NCI-H2171 (cell line): ENCODE measurements at places on chromosomes 3 and 15.

GRCh38 chr3:51422211-51422610 lies 31.1 kb downstream of the RBM15B start:
- no peak for DNase-seq

GRCh38 chr3:23743141-23743784 lies 62.5 kb upstream of the UBE2E1 start:
- peak; percentile 8 for DNase-seq

DNA sequence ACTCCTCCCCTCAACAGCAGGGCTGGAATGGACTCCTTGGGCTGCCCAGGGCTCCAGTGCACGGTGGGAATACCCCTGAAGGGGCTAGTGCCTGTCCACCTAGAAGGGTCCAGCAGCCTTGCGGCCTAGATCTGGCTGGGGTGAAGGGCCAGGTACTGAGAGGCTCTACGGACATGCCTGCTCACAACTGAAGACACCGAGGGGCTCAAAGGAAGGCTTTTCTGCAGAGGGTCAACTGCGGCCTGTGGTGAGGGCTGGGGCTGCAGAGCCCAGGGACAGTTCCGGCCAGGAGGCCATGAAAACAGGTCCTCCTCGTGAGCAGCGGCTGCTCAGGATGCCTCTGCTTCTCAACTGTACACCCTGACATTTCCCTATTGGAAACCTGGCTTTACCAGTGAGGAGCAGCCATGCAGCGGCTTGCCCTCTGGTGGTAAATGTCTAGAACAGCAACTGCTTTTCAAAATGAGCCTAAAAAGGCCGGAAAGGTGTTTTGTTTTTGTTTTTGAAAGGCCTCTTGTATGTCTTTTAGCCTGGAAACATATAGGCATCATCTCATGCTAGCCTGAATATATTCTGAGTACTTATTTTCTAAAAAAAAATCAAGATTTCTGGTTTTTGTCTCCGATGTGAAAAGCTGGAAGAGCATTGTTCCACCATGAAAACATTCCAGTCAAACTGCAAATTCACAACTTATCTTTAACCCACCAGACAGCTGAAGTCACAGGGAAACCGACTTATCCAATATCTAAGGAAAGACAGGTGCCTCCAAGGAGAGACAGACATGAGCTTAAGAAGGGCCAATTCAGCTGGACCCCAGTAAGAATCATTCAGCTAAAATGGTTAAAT lies 163.4 kb downstream of the KLF13 start:
- DNase-seq, result peak; percentile 67

DNA sequence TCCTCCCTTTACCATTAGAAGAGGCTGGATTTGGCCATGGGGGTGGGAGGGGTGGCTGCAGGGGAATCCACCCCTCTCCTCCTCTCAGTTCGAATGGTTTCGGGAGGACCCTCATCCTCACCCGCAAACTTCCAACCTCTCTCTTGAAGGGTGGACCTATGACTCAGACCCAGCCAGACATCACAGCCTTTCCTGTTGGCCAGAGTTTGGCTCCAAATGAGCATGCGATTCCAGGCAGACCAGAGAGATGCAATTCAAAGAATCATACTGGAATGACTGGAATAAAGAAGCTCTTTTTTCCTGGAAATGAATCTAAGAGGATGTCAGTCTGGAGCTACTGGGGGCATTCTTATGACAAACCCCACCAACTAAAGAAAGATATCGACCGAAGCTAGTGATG lies 516.7 kb upstream of the MDFIC2 start:
- DNase-seq, result no peak

DNA sequence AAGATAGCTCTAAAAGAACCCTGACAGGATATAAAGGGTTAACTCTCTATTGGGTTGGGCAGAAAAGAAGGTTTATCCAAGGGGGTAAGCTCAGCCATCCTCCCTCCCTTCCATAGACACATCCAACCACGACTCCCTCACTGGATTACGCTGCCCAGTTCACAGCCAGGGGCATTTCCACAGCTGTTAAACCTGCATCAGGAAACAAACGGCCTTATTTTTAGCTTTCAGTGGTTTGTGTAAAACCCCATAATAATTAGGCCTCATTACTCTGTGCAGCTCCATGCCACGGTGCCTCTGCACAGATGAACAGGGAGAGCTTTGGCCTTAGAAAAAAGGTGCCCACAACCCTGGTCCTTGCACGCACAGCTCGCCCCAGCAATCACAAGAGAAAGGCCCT lies 110.6 kb downstream of the GABRB3 start:
- no peak for DNase-seq

- no peak for DNase-seq
Measured at GRCh38 chr3:174862101-174862500, 3.0 kb downstream of the NAALADL2 start.

- DNase-seq, result no peak
Measured at GRCh38 chr3:175102161-175102560, 243.0 kb downstream of the NAALADL2 start.

GRCh38 chr3:8529181-8529637 lies 27.6 kb downstream of the LMCD1 start:
- no peak for DNase-seq

DNA sequence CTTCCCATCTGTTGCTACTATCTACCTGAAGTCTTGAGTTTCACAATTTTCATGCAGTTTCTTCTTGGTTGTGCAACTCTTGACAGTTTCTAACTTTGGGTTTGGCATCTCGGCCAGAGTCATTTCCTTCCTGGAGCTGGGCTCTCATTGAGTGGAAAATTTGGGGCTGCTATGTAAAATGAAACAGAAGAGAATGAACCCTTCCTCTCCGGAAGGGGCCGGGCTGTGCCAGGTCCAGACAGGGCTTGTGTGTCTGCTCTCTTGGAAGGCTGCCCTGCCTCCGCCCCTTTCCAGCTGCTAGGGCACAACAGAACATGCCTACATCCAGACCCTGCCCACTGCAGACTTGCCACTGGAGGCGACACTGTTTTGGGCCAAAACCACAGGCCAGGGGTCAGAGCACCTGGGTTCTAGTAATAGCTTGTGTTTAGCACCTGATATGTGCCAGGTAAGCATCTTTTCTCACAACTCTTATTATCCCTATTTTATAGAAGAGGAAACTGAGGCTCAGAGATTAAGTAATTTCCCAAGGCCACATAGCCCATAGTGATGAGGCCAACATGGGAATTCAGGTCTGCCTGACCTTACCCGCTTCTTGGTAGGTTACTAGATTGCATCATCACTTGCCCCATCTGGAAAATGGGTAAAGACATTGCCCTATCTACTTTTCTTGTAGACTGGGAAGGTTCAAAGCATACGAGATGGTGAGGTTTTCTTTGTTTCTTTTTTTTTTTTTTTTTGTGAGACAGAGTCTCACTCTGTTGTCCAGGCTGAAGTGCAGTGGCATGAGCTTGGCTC lies 25.0 kb downstream of the IRAK2 start:
- DNase-seq, result no peak
